ENCODE measurements at places on chromosomes 13 and 19.

DNA sequence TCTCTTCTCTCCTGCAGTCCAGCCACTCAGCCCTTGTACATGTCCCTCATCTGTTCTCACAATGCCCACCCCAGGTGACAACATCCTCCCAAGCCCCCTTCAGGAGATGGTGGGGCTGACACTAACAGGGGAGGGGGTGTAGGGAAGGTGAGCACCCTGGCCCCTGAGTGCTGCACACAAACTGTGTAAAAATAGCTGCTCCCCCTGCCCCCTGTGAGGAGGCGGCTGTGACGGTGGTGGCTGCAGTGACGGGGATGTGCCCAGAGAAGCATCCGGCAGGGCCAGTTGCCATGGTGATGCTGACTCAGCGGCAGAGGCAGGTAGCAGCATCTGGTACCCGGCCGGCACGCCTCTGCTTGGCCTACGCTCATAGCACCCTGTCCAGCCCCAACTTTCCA is 13.0 kb upstream of the JUND start:
- DNase-seq: peak; percentile 88

GRCh38 chr13:47081850-47082249 is 185.0 kb upstream of the HTR2A start:
- DNase-seq: no peak

DNA sequence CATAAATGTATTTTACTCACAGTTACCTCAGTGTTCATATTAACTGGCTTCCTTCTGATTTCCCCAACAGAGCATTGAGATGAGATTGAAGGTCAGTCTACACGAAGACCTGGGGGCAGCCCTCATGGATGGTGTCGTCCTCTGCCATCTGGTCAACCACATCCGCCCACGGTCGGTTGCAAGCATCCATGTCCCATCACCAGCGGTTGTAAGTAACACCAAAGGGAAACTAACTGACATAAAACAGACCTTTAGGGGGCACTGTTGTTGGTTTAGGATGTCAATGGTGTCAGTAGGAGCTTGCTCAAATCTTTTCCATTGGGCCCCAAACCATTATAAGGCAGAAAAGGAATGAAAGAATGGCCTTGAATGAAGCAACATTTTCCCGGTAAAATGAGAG is 68.2 kb downstream of the ESD start:
- no peak for DNase-seq

DNA sequence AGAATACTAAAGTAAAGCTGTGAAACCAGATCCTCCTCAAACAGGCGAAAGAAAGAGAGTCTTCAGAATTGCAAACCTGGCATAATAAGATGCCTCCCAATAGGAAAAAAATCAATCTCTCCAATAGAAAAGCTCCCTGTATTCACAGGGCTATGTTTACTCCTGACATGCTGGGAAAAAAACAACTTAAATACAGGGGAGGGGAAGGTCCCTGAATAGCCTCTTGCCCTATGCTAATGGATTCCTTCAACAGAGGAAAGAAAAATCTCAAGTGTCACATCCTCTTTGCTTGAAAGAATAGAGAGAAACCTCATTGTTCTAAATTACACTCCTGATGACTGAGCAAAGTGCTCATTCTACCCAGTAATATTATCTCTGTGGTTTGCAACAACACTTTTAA is 1271.1 kb upstream of the PRR20A start:
- no peak for DNase-seq

GRCh38 chr19:46975925-46976782 is 43.5 kb upstream of the NPAS1 start:
- no peak for DNase-seq

DNA sequence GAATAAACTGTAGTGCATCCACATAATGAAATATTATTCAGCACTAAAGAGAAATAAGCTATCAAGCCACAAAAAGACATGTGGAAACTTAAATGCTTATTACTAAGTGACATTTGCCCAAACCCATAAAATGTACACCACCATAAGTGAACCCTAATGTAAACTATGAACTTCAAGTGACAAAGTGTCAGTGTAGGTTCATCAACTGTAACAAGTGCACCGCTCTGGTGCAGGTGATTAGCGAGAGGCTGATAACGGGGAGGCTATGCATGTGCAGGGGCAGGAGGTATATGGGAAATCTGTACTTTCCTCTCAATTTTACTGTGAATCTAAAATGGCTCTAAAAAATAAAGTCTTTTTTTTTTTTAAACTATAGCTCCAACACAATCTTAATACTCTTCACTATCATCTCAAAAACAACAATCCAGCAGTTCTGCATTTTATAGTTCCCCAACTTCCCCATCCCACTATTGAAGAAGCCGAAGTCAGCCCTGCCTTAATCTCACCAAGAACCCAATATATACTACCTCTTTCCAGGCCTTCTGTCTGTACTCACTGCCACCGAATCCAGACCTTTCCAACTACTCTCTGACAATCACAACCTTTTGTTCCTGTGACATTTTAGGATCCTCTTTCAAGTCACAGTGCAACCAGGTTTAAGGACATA is 22.6 kb downstream of the ELF1 start:
- peak; percentile 56 for DNase-seq

- DNase-seq: no peak
Measured at GRCh38 chr13:42022336-42022735, 26.1 kb upstream of the DGKH start.

DNA sequence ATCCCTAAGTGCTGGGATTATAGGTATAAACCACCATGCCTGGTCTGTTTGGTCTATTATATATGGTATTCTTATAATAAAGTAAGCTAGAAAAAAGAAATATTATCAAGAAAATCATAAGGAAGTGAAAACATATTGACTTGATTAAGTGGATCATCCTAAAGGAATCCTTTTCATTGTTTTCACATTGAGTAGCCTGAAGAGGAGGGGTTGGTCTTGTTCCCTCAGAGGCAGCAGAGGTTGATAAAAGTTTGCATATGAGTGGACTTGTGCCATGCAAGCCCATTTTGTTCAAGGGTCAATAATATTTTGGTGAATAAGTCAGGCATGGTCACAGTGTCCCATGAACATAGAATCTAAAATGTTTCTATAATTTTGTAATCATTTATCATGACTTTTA is 52.7 kb downstream of the ZNF627 start:
- DNase-seq: no peak

GRCh38 chr19:35288331-35288730 is 3.6 kb upstream of the MAG start:
- DNase-seq: no peak

DNA sequence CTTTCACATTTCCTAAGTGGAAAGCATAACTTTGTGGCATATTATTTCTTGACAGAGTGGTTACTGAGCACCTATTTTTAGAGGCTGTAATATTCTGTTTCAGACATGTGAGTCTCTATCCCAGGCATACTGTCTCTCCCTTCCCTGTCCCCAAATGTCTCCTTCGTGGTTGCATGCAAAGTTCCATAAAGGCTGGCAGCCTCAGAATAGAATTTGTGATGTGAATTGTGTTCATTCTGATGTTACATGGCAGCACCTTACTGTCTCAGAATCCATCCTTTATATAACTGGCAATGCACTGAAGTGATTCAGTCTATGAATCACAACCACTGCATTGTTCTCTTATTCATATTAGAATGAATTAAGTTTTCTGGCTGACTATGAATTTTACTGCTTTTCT is 89.0 kb upstream of the SLC7A1 start:
- no peak for DNase-seq

DNA sequence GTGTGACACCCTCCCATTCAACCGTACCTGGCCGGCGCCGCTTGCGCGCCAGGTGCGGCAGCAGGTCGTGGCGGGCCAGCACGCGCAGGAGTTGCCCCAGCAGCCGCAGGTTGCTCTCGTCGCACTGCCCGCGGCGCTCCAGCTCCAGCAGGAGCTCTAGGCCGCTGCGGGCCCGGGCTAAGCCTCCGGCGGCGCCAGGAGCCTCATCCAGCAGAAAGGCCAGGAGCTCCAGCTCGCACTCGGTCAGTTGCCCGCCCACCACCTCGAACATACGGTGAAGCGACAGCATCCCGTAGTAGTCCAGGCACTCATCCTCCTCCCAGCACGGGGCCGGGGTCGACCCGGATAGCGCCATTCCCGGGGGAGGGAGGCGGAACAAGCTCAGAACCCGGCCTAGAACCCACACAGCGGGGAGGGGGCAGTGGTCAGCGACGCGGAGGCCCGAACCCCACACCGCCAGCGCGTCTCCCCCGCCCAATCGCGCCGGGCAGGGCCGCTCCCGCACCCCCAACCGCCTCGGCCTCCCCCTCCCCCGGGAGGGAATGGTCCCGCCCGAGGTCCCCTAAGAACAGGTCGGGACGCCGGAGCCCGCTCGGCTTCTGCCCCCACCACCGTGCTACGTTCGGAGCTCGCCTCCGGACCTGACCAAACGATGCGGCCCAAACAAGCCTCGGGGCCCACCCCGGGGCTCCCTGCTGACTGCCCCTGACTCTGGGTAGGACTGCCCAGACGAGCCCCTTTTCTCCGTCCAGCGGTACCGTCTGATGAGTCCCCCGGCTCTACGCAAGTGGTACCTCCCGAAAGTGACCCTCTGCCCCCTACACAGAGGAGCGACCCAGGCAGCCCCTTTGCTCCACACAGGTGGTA is 591 bp downstream of the DEDD2 start:
- DNase-seq: peak; percentile 47

- no peak for DNase-seq
Measured at GRCh38 chr13:44283600-44283999, 90.0 kb upstream of the SERP2 start.

DNA sequence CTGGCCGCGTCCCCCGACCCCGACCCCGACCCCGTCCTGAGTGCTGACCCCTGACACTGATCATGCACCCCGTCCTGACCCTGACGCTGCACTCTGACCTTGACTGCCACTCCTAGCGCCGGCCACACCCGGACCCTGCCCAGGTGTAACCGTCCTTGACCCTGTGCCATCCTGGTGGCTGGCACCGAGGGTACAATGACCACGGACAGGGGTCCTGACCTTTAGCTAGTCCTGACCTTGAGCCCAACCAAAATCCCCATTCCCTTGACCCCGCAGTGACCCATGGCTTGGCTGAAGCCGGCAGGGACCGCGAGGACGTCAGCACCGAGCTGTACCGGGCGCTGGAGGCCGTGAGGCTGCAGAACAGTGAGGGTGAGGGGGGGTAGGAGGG is 25.9 kb downstream of the CLEC4M start:
- no peak for DNase-seq

- DNase-seq: no peak
Measured at GRCh38 chr19:51319649-51320279, 8.3 kb downstream of the IGLON5 start.

DNA sequence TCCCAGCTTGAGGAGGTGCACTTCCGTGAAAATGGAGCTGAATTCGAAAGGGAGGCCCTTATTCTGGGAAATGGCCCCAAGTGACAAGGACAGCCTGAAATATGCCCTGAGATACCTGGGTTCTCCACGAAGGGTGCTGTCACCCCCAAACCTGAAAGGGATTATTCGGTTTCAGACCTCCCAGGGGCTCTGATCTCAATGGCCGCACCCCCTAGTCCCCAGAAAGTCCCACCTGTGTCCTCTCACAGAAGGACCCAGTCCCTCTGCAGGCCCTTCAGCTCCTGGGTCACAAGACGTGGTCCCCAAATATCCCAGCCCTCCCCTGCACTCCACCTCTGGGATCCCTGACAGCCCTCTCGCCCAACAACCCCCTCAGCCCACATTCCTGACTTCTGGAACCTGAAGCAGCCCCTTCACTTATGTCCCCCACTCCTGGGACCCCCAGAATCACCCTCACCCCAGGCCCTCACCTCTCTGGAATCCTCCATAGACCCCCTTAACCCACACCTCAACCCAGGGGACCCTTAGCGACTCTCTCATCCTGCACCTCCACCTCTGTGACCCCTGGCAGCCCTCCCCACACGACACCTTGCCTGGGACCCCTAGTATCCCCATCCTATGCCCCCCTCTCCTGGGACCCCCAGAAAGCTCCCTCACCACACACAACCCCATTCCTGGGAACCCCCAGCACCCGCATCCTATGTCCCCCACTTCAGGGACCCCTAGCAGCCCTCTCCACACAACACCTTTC is 606 bp downstream of the SYNGR4 start:
- no peak for DNase-seq

DNA sequence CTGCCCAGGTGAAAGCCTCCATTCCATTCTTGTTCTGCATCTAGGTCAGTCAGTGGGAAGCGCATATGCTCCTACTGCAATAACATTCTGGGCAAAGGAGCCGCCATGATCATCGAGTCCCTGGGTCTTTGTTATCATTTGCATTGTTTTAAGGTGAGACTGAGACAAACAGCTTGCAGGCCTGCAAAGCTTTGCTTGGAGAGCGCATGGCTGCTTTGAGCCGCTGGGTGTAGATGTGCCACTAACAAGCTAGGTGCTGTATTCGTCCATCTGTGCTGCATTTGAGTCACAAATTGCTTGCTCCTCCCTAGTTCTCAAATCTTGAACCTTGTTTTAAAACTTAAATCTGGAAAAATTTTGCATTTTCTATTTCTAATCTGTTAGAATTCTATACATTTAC is 219.1 kb downstream of the LMO7 start:
- no peak for DNase-seq

DNA sequence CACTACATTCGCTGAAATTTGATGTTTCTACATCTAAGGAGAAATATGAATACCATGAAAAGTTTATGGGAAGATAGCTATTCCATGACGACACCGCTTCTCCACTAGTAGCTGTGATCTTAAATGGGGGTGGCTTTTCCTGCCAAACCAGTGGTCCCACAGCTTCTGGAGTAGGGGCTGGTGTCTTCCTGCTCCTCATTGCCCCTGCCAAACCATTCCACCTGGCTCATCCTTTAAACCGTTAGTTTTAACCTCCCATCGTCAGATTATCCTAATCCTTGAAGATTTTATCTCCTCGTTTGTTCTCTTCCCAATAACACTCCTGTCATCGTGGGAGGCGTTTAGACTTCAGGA is 568 bp upstream of the ZNF230 start:
- no peak for DNase-seq

- no peak for DNase-seq
Measured at GRCh38 chr13:69737129-69737935, 370.3 kb upstream of the ATXN8OS start.

GRCh38 chr13:36778083-36778671 is 40.8 kb upstream of the RFXAP start:
- DNase-seq: no peak

- peak; percentile 29 for DNase-seq
Measured at GRCh38 chr13:22137361-22138050, 466.6 kb downstream of the FGF9 start.

DNA sequence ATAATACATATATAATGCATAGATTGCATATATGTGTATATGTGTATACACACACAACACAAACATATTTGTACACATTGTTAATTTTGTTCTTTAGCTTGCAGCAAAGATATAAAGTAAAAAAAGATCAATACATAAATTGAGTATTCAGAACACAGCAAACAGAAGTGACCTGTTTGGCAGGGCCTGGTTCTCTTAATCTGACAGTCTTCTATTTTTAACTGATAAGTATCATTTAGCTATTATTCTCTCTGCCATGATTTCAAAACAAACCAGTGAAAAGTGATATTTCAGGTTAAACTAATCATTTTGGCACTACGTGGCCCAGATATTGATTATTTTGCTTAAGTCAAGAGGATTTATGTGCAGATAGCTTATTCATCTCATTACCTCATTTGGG is 309.4 kb downstream of the OXGR1 start:
- no peak for DNase-seq

DNA sequence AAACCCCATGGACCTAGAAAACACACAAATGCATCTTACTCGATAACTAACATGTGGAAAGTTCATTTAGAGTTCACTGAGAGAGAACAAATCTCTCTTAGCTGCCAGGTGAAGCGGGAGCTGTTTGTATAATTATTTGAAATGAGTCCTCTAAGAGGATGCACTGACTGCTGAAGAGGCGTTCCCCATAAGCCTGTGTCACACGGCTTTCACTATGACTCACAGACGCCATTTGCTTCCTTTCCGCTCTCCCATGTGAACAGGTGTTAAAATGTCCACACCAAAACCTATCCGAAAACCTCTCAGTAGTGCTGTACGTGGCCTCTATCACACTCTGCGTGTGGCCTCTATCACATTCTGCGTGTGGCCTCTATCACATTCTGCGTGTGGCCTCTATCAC is 101.8 kb downstream of the SOX1 start:
- no peak for DNase-seq
